NCI-H82 (cell line): ENCODE measurements at places on chromosomes 6 and 20.

DNA sequence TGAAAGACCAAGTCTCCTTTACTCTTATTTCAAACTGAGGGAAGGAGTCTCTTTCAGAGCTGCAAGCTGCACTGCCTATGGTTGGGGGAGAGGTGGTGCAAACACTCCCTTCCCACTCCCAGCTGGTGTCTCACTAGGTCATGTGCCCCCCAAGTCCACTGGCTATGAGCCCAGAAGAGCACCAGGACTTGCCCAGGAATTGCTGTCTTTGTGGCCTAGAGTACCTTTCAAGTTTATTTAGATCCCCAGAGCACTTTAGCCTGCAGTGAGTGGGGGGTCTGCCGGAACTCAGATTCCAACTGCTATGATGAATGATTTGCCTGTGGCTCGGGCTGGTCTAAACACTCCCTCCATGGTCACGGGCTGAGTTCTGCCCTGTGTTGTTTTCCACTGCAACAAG is 192.6 kb upstream of the CITED2 start:
- no peak for DNase-seq

DNA sequence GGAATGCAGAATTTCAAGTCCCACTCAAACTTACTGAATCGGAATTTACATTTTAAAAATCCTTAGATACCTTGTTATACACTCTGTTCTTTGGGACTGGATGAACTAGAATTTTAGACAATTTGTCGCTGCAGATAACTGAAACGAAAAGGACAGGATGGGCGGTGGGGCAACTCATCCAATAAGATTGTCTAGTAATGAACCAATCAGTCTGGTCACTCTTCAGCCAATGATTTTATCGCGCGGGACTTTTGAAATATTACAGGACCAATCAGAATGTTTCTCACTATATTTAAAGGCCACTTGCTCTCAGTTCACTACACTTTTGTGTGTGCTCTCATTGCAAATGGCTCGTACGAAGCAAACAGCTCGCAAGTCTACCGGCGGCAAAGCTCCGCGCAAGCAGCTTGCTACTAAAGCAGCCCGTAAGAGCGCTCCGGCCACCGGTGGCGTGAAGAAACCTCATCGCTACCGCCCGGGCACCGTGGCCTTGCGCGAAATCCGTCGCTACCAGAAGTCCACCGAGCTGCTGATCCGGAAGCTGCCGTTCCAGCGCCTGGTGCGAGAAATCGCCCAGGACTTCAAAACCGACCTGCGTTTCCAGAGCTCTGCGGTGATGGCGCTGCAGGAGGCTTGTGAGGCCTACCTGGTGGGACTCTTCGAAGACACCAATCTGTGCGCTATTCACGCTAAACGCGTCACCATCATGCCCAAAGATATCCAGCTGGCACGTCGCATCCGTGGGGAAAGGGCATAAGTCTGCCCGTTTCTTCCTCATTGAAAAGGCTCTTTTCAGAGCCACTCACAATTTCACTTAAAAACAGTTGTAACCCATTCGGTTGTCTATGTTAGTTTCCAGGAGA is 41.9 kb upstream of the HFE start:
- DNase-seq = no peak

GRCh38 chr6:13764996-13765395 is 49.4 kb downstream of the MCUR1 start:
- DNase-seq = no peak

- DNase-seq = no peak
These were observed 206.8 kb downstream of the EYA4 start for GRCh38 chr6:133447924-133448323.

GRCh38 chr6:21468461-21468860 is 125.1 kb upstream of the SOX4 start:
- peak; percentile 33 for DNase-seq

- no peak for DNase-seq
These were observed 6.1 kb downstream of the ANKRD6 start for GRCh38 chr6:89439014-89439413.

DNA sequence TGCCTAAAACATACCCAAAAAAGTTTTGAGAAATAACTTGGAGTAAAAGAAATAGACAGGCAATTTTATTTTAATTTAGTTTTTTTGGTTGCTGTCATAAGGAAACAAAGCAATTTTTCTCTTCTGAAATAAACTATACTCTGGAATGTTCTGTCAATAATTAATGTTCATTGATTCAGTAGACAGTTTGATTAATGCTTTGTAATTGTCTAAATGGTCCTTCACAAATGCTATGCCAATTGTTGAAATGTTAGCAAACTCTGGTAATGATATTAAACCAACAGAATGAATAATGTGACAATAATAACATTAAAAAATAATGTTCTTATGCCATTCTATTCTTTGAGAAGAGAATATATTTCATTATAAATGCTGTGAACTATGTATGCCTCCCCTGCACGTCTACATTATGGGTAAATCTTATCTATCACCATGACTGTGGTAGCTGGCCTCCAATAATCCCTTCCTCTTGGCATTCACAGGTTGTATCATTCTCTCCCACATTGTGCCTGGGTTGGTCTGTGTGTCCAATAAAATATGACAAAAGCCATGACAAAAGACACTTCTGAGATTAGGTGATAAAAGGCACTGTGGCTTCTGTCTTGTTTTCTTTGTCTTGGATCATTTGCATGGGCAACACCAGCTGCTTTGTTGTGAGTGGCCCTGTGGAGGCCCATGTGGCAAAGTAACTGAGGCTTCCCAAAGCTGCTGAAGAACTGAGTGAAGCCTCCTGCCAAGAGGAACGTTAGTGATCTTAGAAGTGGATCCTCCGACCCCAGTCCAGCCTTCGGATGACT is 25.1 kb downstream of the IL20RA start:
- no peak for DNase-seq

DNA sequence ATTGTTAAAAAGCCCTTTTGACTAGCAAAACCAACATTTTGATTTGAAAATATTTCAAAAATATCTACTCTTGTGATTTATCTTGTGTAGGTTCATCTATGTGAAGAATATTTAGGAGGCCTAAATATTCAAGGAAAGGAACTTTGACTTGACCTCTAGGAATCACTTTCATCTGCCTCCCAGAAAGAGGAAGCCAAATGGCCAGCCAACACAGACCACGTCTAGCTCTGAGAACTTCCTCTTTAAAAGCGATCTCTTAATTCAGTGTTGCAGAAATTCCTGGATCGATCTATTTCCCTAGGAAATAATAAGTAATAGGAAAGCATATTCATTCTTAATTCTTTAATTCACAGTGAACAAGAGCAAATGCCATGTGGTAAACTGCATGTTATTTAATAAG is 9.6 kb upstream of the MOXD1 start:
- no peak for DNase-seq

DNA sequence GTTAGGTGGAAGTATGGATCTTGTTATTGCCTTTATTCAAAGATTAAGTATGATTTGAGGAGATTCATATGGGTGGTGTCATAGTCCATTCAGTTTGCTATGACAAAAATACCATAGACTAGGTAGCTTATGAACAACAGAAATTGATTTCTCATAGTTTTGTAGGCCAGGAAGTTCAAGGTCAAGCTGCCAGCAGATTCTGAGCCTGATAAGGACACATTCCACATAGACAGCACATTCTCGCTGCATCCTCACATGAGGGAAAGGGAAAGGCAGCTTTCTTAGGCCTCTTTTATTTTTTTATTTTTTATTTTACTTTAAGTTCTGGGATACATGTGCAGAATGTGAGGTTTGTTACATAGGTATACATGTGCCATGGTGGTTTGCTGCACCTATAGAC is 27.7 kb downstream of the ME1 start:
- no peak for DNase-seq

DNA sequence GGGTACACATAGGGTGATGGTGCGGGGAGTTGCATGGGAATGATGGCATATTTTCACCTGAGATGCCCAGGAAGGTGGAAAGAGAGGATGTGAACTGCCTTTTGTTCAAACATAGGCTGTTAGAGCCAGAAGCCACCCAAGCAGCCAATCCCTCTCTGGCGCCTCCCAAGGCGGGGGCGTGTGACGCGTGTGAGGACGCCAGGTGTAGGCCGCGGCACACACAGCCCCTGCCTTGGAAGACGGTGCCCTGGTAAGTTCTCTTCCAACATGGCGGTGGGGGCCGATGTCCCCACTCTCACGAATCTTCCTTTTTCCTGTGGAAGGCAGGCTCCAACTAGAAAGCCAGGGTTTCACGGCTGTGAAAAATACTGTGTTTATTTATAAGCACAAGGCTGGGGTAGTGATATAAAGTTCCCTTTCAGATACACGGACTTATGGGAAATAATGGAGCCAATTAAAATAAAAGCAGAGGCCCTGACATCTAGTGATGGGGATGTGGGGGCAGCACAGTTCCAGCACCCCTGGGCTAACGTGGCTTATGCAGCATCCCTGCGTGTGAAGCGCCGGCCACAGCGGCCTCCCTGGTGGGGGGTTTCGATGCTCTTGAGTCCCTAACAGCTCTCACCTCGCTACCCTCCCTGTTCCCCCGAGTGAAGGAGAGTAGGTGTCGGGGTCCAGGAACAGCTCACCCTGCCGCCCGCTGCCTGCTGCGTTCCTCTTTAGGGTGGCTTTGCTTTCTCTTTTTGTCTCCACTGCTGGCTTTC is 28.3 kb downstream of the CDH4 start:
- DNase-seq = no peak

DNA sequence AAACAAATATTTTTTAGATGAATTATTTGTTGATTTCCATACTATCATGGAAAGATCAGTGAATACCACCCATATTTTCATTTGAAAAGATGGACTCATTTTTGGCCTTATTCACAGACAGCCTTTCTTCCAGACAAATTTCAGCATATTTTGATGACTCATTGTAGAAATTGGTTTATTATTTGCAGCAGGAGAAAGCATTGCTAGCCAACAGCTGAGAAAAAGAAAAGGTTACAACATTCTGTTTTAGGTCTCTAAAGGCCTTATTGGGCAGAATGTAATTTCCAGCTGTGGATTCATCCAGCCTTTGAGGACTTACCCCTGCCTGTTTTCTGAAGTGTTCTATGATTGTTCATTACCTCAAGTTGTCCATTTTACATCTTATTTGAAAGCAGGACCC is 201.9 kb downstream of the PLCB4 start:
- no peak for DNase-seq

DNA sequence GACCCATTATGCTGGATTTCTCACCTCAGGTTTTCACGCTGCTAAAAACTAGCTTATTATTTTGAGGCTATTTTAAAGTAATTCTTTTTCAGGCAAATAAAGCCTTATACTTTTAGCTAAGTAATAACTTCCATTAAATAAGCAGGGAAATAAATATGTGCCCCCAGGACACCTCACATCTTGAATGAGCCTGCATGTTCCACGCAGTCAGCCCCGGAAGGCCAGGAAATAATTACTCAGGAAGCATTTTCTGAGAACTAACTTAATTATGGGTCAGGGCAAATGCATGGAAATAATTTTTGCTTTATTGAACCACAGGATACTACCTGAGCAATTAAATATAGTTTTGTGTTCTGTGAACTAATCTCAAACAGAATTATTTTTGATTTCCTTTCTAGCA is 41.1 kb downstream of the STX7 start:
- DNase-seq = no peak

- no peak for DNase-seq
These were observed 125.1 kb upstream of the COL21A1 start for GRCh38 chr6:56372406-56372995.

GRCh38 chr6:44373787-44374186 is 13.7 kb upstream of the CDC5L start:
- no peak for DNase-seq

DNA sequence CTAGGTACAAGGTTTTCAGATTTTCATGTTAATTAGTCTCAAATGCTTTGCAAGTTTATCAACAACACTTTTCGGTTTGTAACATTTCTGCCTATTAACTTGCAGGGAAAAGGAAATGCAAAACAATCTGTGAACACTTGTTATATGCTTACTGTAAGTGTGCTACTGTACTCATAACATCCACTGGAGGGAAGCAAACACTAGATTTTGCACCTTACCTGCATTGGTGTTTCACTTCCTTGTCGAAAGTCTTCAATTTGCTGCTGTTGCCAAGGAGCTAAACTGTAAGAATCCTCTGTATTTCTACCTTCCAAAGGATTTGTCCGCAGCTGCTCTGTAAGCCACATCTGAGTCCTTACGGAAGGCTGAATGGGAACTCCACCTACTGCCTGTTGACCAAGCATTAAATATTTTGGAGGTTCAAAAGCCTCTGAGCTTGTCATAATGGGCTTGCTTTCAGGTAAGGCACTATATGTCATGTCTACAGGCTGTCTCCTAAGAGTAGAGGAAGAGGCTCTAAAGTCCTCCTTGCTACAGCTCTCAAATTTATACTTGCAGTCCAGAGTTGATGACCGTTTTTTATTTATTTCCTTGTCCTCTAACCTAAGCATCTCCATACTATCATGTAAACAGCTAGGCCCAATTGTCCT is 17.3 kb downstream of the PLN start:
- peak; percentile 66 for DNase-seq

DNA sequence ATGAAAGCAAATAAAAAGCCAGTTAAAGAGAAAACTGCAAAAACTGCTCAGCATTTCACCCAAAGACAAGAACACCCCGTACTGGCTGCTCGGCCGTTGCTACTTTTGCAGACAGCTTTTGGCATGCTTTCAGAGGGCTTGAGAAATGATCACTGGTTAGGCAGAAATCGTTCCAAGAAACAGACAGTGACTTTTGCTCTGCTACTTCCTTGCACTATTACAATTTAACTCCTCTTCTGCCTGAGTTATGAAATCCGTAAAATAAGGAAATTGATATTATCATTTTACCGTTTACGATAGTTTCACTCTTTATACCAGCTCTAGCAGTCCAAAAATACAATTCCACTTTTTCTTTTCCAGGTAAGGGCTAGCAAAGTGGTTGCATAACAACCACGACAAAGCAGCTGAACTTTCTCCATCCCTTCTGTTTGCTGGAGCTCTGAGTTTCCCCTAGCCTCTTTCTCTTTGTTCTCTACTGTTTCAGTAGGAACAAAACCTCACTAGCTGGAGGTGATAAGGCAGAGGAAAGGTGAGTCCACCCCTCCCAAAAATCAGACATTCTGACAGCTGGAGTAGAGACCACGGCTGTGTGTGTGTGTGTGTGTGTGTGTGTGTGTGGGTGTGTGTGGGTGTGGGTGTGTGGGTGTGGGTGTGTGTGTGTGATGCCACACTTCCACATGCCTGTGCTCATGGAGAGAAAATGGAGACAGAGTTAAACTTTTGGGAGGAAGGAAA is 191.8 kb upstream of the RREB1 start:
- no peak for DNase-seq

DNA sequence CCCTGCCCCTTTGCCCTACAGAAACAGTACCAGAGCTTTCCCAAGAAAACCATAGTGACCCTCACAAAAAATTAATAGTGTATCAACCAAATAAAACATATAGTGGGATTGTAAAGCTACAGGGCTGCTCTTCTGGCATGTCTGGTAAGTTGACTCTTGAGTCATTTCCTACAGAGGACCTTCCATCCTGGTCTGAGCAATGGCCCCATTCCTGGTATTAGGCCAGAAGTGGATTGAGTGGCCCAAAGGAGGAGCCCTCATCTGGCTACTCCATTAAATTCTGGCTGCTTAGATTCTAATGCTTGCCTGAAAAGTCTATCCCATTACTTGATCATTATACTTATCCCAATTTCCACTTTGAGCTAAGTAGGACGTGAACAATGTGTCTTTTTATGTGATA is 150.9 kb upstream of the HMGN3 start:
- no peak for DNase-seq
